Thyroid gland (tissue), 4 donors: ENCODE measurements at places on chromosomes 7 and 10.

- peak; percentile 15 for DNase-seq
Observed at GRCh38 chr10:22317076-22317370, 835 bp downstream of the COMMD3 start.

DNA sequence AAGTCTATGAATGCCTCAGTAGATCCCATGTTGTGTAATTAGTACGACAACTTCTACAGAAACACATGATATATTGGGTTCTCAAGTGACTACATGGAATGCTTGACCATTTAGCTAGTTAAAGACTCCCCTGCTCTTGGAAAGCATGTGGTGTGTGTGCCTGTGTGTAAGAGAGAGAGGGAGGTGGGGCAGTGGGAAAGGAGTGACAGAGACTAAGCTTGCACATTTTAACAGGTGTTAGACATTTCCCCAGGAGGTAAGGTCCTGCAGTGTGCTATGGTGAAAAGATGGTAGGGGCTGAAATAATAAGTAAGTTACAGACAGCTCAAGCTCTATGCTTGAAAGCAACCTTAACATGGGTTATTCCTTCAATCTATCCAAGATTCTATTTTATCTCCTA, 241.7 kb upstream of the GHITM start:
- no peak for DNase-seq

DNA sequence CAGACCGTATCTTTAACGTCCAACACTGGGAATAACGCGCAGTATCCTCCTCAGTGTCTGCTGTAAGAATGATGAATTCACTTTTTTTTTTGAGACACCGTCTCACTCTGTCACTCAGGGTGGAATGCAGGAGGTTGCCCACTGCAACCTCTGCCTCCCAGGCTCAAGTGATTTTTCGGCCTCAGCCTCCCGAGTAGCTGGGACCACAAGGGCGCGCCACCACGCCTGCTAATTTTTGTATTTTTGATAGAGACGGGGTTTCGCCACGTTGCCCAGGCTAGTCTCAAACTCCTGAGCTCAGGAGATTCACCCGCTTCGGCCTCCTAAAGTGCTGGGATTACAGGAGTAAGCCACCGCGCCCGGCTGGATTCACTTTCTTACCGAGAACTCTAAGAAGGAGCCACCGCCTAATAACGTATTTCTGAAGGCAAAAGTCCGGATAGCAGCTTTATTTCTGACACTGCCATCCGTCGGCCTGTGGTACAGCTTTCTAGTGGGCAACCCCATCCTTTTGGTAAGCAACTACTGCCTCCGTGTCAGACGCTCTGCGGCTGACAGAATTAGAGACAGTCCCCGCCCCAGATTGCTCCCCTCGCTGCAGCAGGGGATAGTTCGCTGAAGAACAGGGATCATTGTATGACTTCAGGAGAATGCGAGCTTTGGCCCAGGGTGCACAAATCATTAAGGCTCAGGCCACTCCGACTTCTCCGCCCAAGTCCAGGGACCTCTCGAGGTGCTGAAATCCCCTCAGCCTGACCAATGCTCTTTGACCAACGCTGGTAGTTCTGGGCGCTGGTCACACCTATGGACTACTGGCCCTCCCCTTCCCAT, 662 bp downstream of the POLR3A start:
- peak; percentile 34 for DNase-seq

- DNase-seq, result no peak
Observed at GRCh38 chr10:24341371-24341770, 132.4 kb downstream of the KIAA1217 start.

DNA sequence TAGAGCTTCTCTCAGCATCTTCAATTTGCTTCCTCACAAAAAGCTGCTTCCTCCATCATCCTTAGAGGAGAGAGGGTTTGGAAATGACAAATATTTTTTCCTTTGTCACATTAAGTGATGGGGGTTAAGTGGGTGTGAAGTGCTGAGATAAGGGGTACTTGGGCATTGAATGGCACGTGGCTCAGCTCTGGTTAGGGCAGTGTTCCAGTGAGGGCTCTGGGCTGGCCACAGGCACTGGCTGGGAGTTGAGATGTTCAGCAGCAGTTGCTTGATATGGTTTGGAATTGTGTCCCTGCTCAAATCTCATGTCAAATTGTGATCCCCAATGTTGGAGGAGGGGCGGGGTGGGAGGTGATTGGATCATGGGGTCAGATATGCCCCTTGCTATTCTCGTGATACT, 33.7 kb upstream of the CHCHD3 start:
- DNase-seq, result no peak

GRCh38 chr7:63899691-63900393, 98.8 kb upstream of the ZNF722 start:
- DNase-seq, result peak; percentile 79

DNA sequence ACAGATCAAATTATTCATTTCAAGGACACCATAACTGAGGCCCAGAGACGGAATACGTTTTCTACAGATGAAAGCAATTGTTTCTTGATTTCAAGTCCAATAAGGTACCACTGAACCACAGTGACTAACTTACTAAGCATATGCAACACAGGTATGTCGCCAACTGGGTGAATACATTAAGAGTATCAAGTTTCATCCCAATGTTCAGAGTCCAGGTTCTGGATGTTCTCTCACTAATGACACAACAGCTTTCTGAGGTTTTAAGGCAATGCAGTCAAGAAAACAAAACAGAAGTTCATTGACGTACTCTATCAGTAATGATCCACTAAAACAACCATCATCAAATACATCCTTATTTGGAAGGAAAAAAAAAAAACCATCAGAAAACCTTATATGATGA, 35.8 kb downstream of the NSUN6 start:
- DNase-seq, result no peak

DNA sequence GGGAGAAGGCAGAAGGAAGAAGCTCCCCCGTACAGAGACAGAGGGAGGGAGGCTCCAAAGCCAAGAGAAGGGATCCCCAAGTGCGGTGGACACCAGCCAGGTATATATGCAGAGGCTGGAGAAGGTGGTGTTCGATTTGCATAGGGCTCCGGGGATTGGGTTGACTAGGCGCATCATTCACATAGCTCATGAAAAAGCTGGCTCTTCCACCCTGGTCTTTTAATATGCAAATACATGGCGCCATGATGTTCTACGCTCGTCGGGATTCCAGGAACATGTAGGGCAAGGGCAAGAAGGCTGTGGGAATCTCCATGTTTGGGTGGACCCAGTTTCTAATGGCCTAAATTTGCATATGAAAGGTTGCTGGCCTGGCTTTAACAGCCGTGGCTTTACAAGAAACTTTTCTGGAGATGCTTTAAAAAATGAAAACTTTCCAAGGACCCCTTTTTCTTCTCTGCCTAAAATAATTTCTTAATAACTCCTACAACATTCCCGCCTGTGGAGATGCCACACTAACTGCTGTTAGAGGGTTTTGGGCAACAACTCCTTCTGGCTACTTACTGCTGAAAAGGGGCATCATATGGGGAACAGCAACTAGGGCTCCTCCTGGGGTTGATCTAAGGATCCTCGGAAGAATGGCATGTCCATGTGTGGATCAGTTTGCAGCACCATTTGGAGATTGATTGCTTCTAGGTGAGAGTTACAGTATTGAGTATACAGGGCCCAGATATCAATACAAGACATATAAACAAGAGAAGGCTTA, 28.3 kb downstream of the C1GALT1 start:
- no peak for DNase-seq

DNA sequence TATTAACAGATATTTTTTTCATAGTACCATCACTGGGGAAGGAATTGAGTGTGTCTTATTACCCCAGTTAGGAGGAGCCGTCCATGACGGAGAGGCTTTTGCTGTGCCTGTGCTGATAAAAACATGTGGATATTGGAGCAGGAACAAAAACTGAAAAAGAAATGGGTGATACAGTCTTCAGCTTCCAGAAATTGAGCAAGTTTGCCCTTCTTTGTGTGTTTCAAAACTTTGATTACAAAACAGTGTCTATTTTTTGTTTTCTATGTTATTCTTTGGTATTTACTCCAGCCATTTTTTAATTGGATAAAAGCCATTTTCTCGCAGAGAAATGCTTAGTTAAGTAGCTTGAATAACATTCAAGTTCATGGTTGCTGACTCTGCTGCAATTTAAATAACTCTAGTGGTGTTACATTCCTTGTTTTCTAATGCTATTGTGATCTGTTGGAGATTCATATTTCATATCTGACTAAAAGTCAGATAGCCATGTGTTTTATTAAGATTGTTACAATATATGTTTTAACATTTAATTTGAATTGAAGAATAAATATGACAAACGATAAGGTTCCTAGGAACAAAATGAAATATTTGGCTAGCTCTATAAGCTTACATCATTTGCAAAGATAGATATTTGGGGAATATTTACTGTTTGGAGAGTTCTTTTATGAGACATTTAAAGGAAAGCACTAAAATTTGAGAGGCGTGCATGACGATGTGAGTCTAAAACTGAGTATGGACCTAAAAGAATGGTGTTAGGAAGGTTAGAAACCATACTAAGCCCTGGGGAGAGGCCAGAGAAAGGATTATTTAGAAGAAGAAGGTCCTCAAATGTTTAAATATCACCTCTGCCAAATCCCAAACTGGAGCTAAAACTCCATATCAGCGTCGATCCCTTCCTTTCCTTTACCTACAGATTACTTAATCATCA, 747.3 kb upstream of the CELF2 start:
- no peak for DNase-seq

- no peak for DNase-seq
Observed at GRCh38 chr7:2182461-2182860, 50.3 kb downstream of the MAD1L1 start.

DNA sequence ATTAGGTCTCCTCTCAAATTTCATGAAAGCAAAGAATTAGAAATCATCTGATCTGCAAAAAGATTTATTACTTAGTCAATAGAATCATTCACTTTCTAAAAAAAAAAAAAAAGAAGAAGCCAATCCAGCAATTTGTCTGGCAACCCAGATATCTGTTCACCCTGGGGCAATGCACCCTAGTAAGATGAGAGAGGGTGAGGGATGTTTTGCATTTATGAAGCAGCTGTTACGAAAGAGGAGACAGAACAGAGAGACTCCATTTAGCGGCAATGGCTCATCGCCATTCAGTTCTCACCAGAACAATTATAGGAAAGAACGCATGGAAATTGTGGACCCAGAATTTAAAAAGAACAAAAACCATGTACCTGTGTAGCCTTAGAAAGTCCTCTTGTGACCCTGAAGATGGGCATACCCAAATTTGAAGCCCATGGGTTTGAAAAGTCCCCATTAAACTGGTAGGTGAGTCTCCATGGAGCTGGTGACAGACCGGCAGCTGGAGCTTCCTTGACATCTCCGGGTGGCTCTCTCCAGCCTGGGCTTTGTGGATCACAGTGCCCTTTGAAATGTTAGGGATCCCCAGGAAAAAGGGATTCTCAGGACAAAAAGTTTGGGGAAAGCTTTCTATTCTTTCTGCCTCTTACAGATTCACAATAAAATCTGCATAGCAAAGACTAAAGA, 45.5 kb upstream of the CCDC3 start:
- no peak for DNase-seq

GRCh38 chr7:69796416-69796815, 198.1 kb downstream of the AUTS2 start:
- DNase-seq, result no peak

DNA sequence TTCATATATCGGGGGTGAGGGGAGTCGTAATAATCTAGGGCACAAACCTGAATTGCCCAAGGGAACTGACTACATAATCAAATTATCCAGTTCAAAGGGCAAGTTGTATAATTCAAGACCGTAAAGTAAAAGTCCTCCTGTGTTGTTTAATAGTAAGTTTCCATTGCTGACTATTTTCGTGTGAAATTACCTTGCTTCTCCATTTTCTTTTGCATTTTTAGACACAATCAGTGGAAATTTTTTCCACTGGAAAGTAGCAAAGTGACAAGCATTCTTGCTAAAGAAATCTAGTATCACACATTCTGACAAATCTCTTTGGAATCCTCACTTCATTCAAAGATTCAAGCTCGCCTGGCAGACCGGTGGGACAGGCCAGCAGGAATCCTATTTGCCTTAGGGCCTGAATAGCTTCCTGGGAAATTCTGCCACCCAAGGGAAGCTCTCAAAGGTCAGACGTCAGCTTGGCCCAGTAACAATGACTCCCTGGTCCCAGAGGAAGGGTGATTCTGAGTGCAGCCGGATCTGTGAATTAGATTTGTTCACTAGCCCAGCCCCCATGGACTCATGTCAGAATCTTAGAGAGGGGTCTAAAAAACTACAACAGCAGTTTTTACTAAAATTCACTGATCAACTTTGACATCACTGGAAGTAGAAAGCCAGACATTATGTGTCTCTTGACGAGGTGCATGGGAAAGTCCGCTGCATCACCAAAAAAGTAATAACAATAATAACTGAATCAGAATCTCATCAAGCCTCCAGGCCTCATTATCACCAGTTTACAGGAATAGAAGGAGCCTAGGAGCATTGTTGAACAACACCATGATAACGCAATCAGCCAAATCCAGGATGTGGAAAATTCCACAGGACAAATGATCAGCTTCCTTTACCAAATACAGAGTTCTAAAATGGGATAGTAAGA, 161.0 kb downstream of the SKIDA1 start:
- DNase-seq, result no peak

GRCh38 chr7:103731169-103731568, 258.3 kb downstream of the RELN start:
- DNase-seq, result no peak

GRCh38 chr7:94145602-94146001, 141.4 kb upstream of the BET1 start:
- DNase-seq, result no peak

- DNase-seq, result no peak
Observed at GRCh38 chr10:77661100-77661499, 23.5 kb upstream of the KCNMA1 start.

DNA sequence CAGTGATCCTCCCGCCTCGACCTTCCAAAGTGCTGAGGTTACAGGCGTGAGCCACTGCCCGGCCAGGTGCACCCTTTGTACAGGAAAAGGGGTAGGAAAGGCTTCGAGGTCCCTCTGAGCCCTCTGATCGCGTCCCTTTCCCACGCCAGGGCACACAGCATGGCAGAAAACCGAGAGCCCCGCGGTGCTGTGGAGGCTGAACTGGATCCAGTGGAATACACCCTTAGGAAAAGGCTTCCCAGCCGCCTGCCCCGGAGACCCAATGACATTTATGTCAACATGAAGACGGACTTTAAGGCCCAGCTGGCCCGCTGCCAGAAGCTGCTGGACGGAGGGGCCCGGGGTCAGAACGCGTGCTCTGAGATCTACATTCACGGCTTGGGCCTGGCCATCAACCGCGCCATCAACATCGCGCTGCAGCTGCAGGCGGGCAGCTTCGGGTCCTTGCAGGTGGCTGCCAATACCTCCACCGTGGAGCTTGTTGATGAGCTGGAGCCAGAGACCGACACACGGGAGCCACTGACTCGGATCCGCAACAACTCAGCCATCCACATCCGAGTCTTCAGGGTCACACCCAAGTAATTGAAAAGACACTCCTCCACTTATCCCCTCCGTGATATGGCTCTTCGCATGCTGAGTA, 871 bp downstream of the POP7 start:
- peak; percentile 29 for DNase-seq

GRCh38 chr7:36473454-36474282, 84.0 kb downstream of the ANLN start:
- peak; percentile 16 for DNase-seq
